Naive thymus-derived CD4-positive, alpha-beta T cell (primary cell): ENCODE measurements at places on chromosomes 1 and 21. TPM values are rescaled to one million over a fixed set of nuclear protein-coding genes. Genes with fewer than 3 reads are reported as not detected.

GRCh38 chr1:186657481-186657880, 22.7 kb downstream of the PTGS2 start:
- no peak for DNase-seq
- no peak overlapping the region for H3K4me3 ChIP-seq
- H3K4me1 ChIP-seq: no peaks in the 10 kb centered on the region
- H3K27me3 ChIP-seq: no peaks in the 10 kb centered on the region

FAM163A gene
- 0.17 TPM for total RNA-seq

CLDN8 gene
- not detected for total RNA-seq

GRCh38 chr1:180917306-180918065, 4.8 kb downstream of the KIAA1614 start:
- no peaks in the 10 kb centered on the region for H3K27me3 ChIP-seq
- no peak overlapping the region for H3K27ac ChIP-seq
- H3K4me3 ChIP-seq: no peak overlapping the region

- no peaks in the 10 kb centered on the region for H3K36me3 ChIP-seq
- H3K27ac ChIP-seq: no peak within 1 kb of the TSS
- H3K4me3 ChIP-seq: no peak within 1 kb of the TSS
- DNase-seq: no peak
- no peaks in the 10 kb centered on the region for H3K27me3 ChIP-seq
Measured at GRCh38 chr1:3752400-3752945, at the start of gene CCDC27. CCDC27 (plus strand) TSS chr1:3752450; CDS start chr1:3752482, 32 bp downstream.

- no peaks in the 10 kb centered on the region for H3K27me3 ChIP-seq
- no peaks in the 10 kb centered on the region for H3K4me1 ChIP-seq
- DNase-seq: no peak
- no peak overlapping the region for H3K4me3 ChIP-seq
Measured at GRCh38 chr1:60088620-60089155, 15.1 kb upstream of the C1orf87 start.

DNA sequence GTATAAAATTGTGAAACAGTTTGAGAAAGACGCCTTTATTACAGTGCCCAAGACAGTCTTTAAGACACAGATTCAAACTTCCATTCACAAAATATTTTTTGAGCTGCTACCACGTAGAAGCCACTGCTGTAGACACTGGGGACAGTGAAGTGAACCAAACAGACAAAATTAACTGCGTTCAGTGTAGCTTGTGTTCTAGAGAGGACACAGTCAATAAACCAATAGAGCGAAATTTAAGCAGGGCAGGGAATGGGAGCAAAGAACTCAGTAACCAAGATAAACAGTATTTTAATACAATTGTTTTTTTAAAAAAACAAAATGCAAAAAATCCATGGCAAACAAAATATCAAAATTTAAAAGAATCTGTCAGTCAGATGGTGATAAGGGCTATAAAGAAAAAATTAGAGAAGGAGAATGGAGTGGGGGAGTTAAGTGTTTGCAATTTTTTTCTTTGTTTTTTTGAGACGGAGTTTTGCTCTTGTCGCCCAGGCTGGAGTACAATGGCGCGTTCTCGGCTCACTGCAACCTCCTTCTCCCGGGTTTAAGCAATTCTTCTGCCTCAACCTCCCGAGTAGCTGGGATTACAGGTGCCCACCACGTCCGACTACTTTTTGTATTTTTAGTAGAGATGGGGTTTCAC, 719 bp upstream of the PARS2 start:
- H3K36me3 ChIP-seq: no peaks in the 10 kb centered on the region
- peaks cover 9% of the 10 kb centered on the region for H3K4me1 ChIP-seq
- no peak for DNase-seq
- no peaks in the 10 kb centered on the region for H3K27me3 ChIP-seq
- H3K27ac ChIP-seq: peak overlapping the region; percentile 83
- H3K4me3 ChIP-seq: peak overlapping the region; percentile 95

DNA sequence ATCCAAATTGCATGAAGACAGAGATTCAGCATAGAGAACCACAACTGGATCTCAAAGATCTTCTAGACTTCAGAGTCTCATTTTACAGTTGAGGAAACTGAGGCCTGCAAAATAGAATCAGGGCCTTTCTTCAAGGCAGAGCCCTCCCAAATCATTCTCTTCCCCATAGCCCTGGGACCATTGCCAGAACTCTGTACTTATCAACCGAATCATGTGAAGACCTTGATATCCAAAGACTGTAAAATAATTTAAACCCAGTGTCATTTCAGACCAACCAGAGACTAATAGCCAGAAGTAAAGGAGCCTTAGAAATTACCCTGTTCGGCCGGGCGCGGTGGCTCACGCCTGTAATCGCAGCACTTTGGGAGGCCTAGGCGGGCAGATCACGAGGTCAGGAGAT, 90.1 kb downstream of the DTL start:
- no peaks in the 10 kb centered on the region for H3K36me3 ChIP-seq
- H3K4me3 ChIP-seq: no peak overlapping the region
- DNase-seq: no peak
- no peaks in the 10 kb centered on the region for H3K27me3 ChIP-seq
- H3K27ac ChIP-seq: no peak overlapping the region

- no peak for DNase-seq
- H3K27me3 ChIP-seq: no peaks in the 10 kb centered on the region
- no peak overlapping the region for H3K4me3 ChIP-seq
- H3K27ac ChIP-seq: no peak overlapping the region
- H3K36me3 ChIP-seq: peaks cover 21% of the 10 kb centered on the region
- H3K4me1 ChIP-seq: peaks cover 48% of the 10 kb centered on the region
Measured at GRCh38 chr1:156809711-156810366, 6.8 kb downstream of the SH2D2A start.

ZFP69B gene
- 2.2 TPM for total RNA-seq

- H3K4me1 ChIP-seq: peaks cover 8% of the 10 kb centered on the region
- DNase-seq: no peak
- H3K36me3 ChIP-seq: no peaks in the 10 kb centered on the region
- H3K27me3 ChIP-seq: no peaks in the 10 kb centered on the region
- no peak overlapping the region for H3K27ac ChIP-seq
- H3K4me3 ChIP-seq: no peak overlapping the region
Measured at GRCh38 chr1:229263254-229263653, 7.7 kb upstream of the RAB4A start.

GRCh38 chr1:221227460-221227859, 348.2 kb downstream of the HLX start:
- no peaks in the 10 kb centered on the region for H3K36me3 ChIP-seq
- no peak overlapping the region for H3K4me3 ChIP-seq
- DNase-seq: no peak
- no peak overlapping the region for H3K27ac ChIP-seq
- H3K27me3 ChIP-seq: no peaks in the 10 kb centered on the region
- H3K4me1 ChIP-seq: no peaks in the 10 kb centered on the region

RNU1-2 gene
- total RNA-seq: 3,877 TPM

DNA sequence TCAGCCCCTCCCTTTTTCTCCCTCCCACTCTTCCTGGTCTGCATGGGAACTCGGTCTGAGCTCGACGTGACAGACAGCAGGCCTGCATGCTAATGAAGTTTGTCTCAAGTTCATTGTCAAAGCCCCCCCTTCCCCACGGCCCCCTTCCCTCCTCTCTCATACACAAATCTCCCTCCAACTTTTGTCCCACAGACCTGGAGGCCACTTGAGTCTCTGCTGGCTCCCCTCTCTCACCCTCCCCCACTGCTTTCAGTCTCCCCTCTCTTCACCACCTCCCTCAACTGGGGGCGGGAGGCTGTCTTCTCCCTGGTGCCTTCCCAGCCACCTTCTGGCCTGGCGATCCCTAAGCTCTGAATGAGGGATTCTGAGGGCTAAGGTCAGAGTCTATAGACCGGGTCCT, 61.3 kb downstream of the RHBG start:
- H3K27me3 ChIP-seq: peaks cover 10% of the 10 kb centered on the region
- H3K36me3 ChIP-seq: no peaks in the 10 kb centered on the region
- no peak for DNase-seq
- no peak overlapping the region for H3K4me3 ChIP-seq
- peaks cover 4% of the 10 kb centered on the region for H3K4me1 ChIP-seq

- no peak overlapping the region for H3K27ac ChIP-seq
- no peak overlapping the region for H3K4me3 ChIP-seq
- no peaks in the 10 kb centered on the region for H3K36me3 ChIP-seq
- H3K4me1 ChIP-seq: no peaks in the 10 kb centered on the region
- no peaks in the 10 kb centered on the region for H3K27me3 ChIP-seq
Measured at GRCh38 chr1:22494144-22494543, 42.5 kb downstream of the ZBTB40 start.

GRCh38 chr1:68969441-68969840, 472.6 kb upstream of the DEPDC1 start:
- no peaks in the 10 kb centered on the region for H3K4me1 ChIP-seq
- H3K4me3 ChIP-seq: no peak overlapping the region
- no peaks in the 10 kb centered on the region for H3K27me3 ChIP-seq
- DNase-seq: no peak
- H3K27ac ChIP-seq: no peak overlapping the region

DNA sequence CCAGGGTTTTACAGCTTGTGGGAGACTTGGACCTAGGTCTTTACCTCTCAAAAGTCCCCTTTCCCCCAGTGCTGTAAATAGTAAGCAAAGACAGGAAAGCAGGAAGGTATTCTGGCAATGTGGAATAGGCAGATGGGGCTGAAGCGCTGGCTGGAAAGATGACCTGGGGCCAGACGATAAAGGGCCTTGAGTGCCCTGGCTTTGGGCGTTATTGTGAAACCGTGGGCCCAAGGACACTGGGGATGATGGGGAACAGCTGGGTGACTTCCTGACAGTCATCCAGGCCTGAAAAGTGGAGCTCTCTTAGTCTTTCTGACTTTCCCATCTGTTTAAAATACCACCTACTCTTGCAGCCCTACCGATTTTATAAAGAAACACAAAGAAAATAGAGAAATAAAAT, 16.3 kb downstream of the URB2 start:
- no peak overlapping the region for H3K27ac ChIP-seq
- no peaks in the 10 kb centered on the region for H3K27me3 ChIP-seq
- no peaks in the 10 kb centered on the region for H3K4me1 ChIP-seq

- no peak overlapping the region for H3K4me3 ChIP-seq
- H3K36me3 ChIP-seq: no peaks in the 10 kb centered on the region
- H3K4me1 ChIP-seq: no peaks in the 10 kb centered on the region
Measured at GRCh38 chr1:201471772-201472171, 2.8 kb upstream of the PHLDA3 start.

DNA sequence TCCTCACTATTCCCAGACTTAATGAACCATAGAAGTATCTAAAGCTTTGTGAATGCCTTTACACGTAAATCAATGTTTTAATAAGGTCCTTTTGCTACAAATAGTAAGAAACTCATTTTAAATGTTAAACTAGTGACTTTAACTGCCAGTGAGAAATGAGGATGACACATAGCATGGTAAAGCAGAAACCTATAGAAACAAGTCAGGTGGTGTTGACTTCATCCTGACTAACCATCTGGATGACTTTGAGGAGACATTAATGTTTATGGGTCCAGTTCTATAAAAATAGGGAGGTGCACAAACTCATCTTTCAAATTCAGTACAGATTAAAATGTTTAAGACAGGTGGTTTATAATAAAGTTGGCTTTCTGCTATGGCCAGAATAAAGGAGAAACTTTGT, 85.4 kb downstream of the COLGALT2 start:
- no peak for DNase-seq
- peaks cover 15% of the 10 kb centered on the region for H3K4me1 ChIP-seq
- H3K4me3 ChIP-seq: no peak overlapping the region
- H3K27ac ChIP-seq: no peak overlapping the region
- no peaks in the 10 kb centered on the region for H3K27me3 ChIP-seq
- no peaks in the 10 kb centered on the region for H3K36me3 ChIP-seq

FOXD2 gene
- total RNA-seq: 0.22 TPM

TFAP2E gene
- total RNA-seq: 0.74 and 0.77 TPM in 2 replicates

- H3K36me3 ChIP-seq: no peaks in the 10 kb centered on the region
- H3K4me3 ChIP-seq: no peak overlapping the region
- no peaks in the 10 kb centered on the region for H3K4me1 ChIP-seq
- H3K27ac ChIP-seq: no peak overlapping the region
- H3K27me3 ChIP-seq: no peaks in the 10 kb centered on the region
Measured at GRCh38 chr1:216612291-216612690, 110.9 kb downstream of the ESRRG start.

DNA sequence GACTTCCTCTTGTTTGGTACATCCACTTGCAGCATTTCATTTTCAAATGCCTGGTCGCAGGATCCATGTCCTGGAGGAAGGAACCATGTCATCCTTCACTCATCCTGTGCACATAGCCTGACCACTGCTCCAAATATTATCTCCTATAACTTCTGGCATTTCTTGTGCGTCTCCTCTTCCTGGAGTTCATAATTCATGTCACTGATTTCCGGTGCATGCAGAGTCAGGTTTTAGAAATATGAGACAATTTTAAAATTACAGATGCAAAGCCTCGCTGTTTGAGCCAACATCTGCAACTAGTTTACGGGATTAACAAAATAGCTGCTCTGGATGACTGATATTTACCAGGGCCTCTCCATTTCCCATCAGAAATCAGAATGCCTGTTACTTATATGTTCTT, 268.1 kb downstream of the DNM3 start:
- no peak overlapping the region for H3K4me3 ChIP-seq
- H3K27me3 ChIP-seq: no peaks in the 10 kb centered on the region
- H3K27ac ChIP-seq: no peak overlapping the region
- H3K4me1 ChIP-seq: no peaks in the 10 kb centered on the region
- DNase-seq: no peak
- no peaks in the 10 kb centered on the region for H3K36me3 ChIP-seq

GRCh38 chr21:28309596-28309995, 683.1 kb downstream of the LTN1 start:
- H3K36me3 ChIP-seq: no peaks in the 10 kb centered on the region
- H3K4me3 ChIP-seq: no peak overlapping the region
- H3K27me3 ChIP-seq: no peaks in the 10 kb centered on the region

FAM78B gene
- 0.45 TPM for total RNA-seq

DNA sequence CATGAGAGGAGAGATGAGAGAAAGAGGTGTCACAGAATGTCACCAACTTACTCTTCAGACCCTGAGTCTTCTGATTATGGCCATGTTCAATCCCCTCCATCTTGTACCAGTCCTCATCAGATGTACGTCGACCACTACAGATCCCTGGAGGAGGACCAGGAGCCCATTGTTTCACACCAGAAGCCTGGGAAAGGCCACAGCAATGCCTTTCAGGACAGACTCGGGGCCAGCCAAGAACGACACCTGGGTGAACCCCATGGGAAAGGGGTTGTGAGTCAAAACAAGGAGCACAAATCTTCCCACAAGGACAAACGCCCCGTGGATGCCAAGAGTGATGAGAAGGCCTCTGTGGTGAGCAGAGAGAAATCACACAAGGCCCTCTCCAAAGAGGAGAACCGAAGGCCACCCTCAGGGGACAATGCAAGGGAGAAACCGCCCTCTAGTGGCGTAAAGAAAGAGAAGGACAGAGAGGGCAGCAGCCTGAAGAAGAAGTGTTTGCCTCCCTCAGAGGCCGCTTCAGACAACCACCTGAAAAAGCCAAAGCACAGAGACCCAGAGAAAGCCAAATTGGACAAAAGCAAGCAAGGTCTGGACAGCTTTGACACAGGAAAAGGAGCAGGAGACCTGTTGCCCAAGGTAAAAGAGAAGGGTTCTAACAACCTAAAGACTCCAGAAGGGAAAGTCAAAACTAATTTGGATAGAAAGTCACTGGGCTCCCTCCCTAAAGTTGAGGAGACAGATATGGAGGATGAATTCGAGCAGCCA, 8.0 kb downstream of the ELOA start:
- H3K36me3 ChIP-seq: peaks cover 36% of the 10 kb centered on the region
- H3K27ac ChIP-seq: no peak overlapping the region
- H3K4me3 ChIP-seq: no peak overlapping the region

GRCh38 chr1:33997127-33998036, 133.5 kb downstream of the HMGB4 start:
- no peaks in the 10 kb centered on the region for H3K27me3 ChIP-seq
- no peak overlapping the region for H3K27ac ChIP-seq

- H3K4me1 ChIP-seq: peaks cover 9% of the 10 kb centered on the region
- DNase-seq: no peak
- no peak overlapping the region for H3K4me3 ChIP-seq
- no peaks in the 10 kb centered on the region for H3K27me3 ChIP-seq
- no peak overlapping the region for H3K27ac ChIP-seq
Measured at GRCh38 chr1:203486618-203487370, 7.2 kb upstream of the OPTC start.

- H3K27ac ChIP-seq: no peak overlapping the region
- no peaks in the 10 kb centered on the region for H3K27me3 ChIP-seq
- peaks cover 8% of the 10 kb centered on the region for H3K36me3 ChIP-seq
- H3K4me3 ChIP-seq: no peak overlapping the region
Measured at GRCh38 chr1:77605246-77606026, 77.0 kb downstream of the ZZZ3 start.
